Activated CD4-positive, alpha-beta T cell treated with anti-CD3 and anti-CD28 coated beads for 36 hours (primary cell): ENCODE measurements at places on chromosomes 1 and 21.

- no peak for DNase-seq
Measured at GRCh38 chr1:182713492-182713891, 29.1 kb upstream of the RGS8 start.

DNA sequence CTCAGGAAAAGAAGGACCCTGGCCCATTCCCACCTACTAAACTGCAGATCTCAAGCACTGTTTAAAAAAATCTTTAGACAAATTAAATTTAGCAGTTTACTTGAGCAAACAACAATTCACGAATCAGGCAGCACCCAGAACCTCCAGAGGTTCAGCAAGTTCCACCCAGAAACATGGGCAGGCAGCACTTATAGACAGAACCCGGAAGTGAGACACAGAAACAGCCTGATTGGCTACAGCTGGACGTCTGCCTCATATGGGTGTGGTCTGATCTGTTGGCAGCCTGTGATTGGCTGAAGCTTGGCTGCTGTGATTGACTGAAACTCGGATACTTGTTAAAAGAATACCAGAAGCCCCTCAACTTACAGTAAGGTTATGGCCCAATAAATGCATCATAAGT lies 34.7 kb upstream of the COL6A2 start:
- DNase-seq: no peak

DNA sequence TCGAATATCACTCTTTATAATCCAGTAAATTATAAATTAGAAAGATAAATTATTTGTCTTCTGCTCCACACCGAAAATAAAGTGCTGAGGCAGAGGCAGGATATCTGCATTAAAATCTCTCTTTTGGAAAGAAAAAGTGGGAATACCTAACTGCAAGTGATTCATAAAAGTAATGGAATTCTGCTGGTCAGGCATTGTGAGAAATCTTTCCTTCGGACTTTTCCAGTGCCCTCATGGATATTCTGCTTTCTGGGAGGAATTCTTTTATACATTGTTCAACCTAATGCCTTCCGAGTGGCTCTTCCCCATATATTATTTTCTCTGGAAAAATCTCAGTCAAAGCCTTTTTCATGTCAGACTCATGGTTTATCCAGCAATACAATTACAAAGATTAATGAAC lies 158.3 kb upstream of the RNPC3 start:
- no peak for DNase-seq

DNA sequence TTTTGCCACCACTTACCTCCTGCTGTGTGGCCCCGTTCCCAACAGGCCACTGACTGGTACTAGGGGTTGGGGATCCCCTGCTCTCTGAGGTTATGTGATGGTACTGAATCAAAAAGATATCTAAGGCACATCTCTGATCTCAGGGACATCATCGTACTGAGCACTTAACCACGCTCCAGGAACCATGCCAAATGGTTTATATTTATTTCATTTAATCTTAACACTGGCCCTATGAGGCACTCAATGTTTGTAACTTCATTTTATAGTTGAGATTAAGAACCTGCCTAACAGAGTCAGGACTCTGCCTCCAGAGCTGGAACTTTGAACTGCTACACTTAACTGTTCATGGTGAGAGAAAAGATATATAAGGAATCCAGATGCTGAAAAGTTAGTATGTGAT lies 98.0 kb upstream of the HP1BP3 start:
- DNase-seq: no peak

DNA sequence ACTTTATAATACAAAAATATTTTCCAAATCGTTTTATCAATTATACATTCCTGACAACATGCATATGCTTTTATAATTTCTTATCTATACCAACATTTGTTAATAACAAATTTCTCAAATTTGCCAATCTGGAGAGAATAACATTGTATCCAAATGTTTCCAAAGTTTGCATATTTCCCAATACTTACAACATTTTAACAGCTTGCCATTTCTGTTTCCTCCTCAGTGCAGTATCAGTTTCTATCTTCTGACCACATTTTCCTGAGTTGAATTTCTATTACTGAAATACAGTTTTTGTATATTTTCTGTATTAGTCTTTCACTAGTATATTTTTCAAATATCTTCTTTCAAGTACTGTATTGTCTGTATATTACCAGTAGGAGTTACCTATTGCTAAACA lies 1594.3 kb downstream of the PLA2G4A start:
- no peak for DNase-seq

DNA sequence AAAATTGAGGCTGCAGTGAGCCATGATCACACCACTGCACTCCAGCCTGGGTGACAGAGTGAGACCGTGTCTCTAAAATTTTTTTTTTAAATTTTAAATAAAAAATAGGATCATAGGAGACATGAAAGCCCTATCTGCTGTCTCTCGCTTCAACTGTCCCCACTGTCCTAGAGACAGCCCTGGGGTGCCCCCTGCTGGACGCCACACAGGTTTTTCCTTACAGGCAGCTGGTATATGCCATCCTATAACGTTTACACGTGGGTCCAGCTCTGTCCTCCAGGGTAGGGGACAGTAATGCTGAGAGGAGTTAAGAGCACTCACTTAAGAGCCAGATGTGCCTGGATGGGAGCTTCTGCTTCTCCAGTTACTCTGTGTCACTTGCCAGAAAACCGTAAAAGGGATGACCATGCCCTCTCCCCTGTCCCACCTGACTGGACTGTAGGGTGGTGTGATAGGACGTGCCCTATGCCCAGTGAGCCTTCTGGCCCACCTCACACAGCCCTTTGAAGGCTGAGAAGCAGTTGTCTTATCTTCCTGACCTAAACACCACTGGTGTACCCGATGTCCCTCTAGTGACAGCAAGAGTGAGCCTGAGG lies 8.5 kb downstream of the FBXO2 start:
- peak; percentile 93 for DNase-seq

- no peak for DNase-seq
Measured at GRCh38 chr1:230713915-230714764, at the start of gene AGT. AGT (minus strand) TSS chr1:230714122; CDS start chr1:230710823, 3,299 bp downstream.

DNA sequence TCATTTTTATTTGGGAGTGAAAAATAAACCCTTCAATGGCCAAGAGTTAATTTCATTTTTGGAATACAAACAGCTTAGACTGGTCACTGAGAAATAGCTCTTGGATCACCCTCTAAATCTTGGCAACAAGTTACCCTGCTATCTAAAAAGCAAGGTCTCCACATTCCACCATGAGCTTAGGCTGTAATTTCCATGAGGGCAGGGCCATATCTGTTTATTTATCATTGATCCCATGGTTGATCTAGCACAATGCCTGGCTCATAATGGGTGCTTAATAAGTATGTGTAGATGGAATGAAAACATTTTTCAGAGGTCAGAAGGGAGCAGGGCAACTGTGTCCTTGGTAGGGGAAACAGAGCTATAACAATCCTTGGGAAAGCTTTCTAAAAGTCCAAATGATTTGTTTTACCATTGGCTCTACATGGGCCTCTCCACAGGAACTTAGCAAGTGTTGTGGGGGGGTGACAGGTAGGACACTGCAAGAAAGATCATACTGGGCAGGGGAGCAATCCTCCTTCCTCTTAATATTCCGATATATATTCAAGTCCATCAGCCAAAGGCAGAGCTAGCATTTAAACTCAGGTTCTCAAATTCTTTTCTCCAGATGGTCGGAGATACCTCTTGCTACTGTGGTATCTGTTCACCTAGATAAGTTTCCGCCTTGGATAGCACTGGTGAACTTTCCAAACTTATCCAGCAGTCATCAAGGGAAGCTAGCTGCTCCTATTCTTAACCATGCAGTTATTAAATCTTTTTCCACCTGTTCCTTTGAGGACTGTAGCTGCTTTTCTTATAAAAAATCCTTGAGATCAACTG lies 53.1 kb upstream of the PTCH2 start:
- no peak for DNase-seq

GRCh38 chr21:23698619-23699018 lies 1908.7 kb downstream of the MRPL39 start:
- DNase-seq: no peak

DNA sequence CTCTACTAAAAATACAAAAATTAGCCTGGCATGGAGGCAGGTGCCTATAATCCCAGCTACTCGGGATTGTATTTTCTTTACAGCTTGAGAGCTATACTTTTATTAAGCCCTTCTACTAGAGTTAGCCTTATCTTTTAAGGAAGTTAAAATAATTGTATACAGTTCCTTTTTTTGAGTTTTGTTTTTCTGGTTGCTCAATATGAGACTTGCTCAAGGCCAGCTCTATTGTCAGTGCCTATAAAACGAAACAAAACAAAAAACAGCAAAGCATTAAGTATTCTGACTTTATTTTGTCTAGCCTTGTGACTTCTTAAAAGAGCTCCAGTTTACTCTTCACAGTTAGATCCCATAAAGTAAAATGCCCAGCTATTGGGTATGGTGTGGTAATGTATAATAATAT lies 17.2 kb downstream of the PKN2 start:
- DNase-seq: no peak

- no peak for DNase-seq
Measured at GRCh38 chr1:78303620-78304019, 187.2 kb upstream of the PTGFR start.

DNA sequence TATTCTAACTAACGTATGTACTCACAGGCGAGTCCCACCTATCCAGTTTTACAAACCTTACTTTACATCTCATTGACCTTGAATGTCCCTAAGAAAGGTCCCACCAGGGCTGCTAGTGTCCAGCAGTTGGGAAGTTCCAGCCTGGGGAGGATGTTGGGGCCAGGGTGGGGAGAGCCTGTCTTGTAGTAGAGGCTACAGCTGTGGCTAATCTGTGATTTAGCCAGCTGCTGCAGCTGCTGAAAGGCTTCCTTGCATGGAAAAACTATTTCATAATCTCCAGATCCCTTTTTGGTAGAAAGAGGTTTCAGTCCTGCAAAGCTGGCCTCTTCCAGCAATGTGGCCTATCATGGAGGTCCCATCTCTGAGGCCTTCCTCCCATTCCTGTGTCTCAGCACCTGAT lies 23.1 kb downstream of the TNN start:
- no peak for DNase-seq

DNA sequence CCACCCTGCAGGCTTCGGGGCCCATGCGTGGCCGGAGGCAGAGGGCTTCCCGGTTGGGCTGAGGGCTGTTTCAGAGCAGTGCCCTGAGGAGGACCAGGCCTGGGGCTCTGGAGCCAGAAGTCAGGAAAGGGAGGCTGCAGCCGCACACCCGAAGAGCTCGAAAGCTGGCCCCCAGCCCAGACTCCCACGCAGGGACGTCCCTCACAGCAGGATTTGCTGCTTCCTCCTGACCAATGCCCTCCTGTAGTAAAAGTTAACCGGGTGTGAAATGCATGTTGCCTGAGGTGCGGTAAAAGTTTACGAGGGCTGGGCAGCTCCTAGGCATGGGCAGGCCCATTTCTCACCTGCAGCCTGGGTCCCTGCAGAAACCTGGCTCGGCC lies 101.5 kb upstream of the ARHGEF16 start:
- no peak for DNase-seq

GRCh38 chr1:172566196-172566997 lies 33.4 kb downstream of the SUCO start:
- DNase-seq: peak; percentile 19

DNA sequence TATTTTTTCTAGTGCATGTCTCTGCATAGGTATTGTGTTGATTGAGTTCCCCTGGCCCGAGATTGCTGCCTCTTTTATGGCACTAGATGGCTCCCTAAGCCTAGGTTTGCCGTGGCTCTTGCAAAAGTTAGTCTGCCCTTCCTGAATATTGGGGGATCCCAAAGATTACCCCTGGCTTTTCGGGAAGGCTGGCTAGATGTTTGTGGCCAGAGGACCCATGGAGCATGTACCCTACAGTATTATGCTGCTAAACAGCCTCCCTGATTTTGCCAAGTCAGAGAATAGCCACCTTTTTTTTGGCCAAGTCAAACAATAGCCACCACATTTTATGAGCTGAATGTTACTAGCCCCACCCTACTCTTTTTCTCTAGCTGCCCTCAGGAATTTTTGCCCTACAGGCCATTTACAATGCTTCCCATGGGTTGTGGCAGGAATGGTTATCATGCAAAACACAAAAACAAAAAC lies 343.2 kb downstream of the OLFM3 start:
- DNase-seq: no peak

GRCh38 chr1:67952071-67952470 lies 98.4 kb downstream of the DIRAS3 start:
- DNase-seq: no peak

GRCh38 chr1:918843-919242 lies 4.9 kb upstream of the SAMD11 start:
- no peak for DNase-seq

- DNase-seq: peak; percentile 68
Measured at GRCh38 chr1:15848143-15848928, 829 bp downstream of the SPEN start.

- DNase-seq: peak; percentile 83
Measured at GRCh38 chr1:39639305-39640130, at the start of gene HEYL. HEYL (minus strand) TSS chr1:39639643; CDS start chr1:39639625, 18 bp downstream.

GRCh38 chr21:44375761-44376241 lies 22.4 kb downstream of the TRPM2 start:
- no peak for DNase-seq

DNA sequence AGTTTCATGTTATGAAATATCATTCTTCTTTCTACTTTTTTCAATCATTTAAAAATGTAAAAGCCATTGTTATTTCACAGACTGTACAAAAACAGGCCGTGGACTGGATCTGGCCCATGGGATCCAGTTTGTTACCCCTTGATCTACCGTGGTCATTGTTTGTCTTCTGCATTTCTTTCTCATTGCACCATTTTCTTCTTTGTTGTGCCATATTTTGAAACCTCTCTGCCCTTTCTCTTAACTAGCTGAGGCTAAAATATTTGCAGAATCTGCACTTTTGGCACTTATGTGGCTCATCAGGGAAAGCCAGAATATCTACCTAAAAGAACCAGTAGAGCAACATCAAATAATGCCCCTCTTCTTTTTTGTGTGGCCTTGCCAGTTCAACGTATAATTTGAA lies 50.5 kb downstream of the DNAJC6 start:
- no peak for DNase-seq

DNA sequence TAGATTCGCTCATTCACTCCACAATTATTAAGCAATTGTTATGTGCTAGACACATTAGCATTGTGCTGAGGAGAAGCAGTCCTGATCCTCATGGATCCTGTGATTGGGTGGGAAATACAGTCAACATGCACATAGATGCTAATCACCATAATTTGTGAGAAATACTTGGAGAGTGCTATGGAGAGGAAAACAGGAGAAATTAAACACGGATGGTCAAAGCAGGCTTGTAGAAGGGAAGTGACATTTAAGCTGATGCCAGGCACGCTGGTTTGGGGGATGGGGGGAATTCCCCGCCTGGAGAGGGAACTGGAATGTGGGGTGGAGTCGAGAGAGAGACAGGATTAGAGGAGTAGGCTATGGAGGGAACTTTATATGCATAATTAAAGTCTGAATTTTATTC lies 52.2 kb upstream of the L1TD1 start:
- no peak for DNase-seq

DNA sequence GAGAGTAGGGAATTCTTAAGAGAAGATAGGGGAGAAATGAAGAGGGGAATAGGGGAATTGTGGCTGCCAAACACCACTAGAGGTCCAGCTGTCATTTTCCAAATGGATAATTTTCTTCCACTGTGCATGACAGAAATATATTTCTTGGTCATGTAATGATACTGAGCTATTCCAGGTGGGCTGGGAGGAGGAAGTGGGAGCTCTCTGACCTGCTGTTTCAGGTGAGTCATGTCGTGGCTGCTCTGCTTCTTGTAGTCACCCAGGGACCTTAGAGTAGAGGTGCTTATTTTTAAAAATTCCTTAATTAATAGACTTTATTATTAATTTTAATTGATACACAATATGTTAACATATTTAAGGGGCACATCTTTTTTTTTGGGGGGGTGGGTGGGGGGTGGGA lies 11.9 kb downstream of the PDE4B start:
- DNase-seq: no peak

GRCh38 chr1:200038981-200039848 lies 11.7 kb downstream of the NR5A2 start:
- DNase-seq: peak; percentile 50
